ENCODE measurements at places on chromosomes 3 and 15.

DNA sequence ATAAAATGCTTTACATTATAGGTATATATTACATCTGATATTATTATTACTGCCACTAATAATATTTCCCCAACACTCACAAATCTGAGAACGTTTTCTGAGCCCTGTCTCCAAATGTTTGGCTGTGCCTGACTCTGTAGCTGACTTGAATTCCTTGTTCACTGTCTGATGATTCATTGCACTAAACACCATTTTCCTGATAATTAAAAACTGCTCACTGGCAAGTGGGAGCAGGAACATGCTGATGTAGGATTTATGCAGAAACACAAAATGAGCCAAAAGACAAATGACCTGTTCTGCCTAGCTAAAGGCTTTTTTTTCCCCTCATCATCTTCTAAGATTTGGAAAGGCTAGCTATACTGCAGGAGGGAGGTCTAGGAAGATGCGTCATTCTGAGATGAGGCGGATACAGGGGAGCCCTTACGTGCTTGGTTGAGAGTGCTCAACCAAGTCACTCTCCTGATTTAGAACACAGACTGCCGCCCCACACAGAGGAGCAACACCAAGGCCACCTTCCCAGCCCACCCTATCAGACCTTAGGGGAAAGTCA is 380.7 kb downstream of the EPHB1 start:
- no peak for DNase-seq

- no peak for DNase-seq
Measured at GRCh38 chr15:93980261-93980911, 251.0 kb upstream of the MCTP2 start.

- no peak for DNase-seq
Measured at GRCh38 chr3:64974401-64974800, 286.6 kb upstream of the ADAMTS9 start.

- no peak for DNase-seq
Measured at GRCh38 chr15:60620708-60621107, 141.8 kb upstream of the ICE2 start.

DNA sequence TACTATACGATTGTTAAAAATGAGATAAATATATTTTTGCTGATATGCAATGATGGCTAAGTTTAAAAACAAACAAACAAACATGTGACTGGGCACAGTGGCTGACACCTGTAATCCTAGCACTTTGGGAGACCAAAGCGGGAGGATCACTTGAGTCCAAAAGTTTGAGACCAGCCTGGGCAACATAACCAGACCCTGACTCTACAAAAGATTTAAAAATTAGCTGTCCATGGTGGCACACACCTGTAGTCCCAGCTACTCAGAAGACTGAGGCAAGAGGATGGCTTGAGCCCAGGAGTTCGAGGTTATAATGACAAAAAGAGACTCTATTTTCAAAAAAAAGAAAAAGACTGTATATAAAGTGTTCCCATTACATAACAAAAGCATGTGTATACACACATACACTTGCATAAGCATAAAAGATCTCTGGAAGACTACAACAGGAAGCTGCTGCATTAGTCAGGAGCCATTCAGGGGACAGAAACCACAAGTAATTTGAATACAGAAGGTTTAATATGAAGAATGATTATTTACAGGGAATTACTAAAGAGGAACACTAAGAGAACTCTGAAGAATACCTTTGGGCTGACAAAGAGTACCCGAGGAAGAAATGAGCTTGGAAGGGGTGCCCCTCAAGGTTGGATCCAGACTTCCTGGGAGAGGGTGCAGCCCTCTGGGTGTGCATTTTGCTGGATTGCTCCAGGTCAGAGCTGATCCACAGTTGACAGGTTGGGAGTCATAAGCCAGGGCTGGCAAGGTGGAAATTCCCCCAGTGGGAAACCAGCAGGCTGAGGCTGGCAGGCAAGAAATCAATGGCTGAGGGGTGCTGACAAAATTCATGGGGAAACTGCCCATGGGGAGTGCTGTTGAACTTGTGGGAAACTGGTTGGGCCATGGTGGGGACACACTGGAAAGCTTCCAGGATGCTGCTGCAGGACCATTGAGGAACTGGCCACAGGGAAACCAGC is 9.3 kb upstream of the TM4SF18 start:
- DNase-seq = no peak

- DNase-seq = no peak
Measured at GRCh38 chr15:89184357-89184756, 37.0 kb downstream of the RLBP1 start.

DNA sequence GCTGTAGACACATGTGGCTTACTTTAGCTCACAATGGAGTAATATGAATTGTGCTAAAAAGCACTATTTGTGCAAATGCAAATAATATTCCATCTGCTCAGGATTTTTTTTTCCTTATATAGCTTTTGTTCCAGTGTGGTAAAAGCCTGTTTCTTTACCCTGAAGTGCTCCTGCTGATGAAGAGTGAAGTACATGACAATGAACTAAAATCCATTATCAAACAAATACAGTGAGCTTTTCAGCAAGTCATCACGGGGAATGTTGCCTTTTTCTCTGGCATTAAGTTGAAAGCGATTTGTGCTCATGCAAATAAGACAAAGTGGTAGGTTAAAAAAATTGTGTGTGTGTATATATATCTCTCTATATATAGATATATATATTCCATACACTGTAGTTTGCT is 28.6 kb upstream of the CCDC39 start:
- DNase-seq = no peak

- DNase-seq = no peak
Measured at GRCh38 chr3:76900596-76900995, 139.3 kb upstream of the ROBO2 start.

DNA sequence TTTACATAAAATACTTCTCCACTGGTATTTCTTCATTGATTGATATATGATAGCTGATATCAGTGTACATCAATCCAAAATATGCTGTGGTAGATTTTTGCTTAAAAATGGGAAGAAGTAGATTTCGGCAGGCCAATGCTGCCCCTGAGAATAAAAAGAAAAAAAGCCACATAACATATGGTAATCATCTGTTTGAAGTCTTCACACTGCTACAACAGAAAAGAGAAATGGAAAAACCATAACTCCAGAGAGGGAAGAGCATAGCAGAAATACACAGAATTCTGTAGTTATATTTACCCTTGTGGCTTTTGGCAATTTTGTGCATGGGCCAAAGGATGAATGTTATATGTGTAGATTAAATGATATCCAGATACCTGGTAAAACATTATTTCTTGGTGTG is 143.1 kb upstream of the KCNMB2 start:
- no peak for DNase-seq

- DNase-seq = no peak
Measured at GRCh38 chr3:31482493-31483200, 50.1 kb upstream of the STT3B start.

- DNase-seq = no peak
Measured at GRCh38 chr15:52340093-52340492, 44.5 kb upstream of the MYO5C start.

DNA sequence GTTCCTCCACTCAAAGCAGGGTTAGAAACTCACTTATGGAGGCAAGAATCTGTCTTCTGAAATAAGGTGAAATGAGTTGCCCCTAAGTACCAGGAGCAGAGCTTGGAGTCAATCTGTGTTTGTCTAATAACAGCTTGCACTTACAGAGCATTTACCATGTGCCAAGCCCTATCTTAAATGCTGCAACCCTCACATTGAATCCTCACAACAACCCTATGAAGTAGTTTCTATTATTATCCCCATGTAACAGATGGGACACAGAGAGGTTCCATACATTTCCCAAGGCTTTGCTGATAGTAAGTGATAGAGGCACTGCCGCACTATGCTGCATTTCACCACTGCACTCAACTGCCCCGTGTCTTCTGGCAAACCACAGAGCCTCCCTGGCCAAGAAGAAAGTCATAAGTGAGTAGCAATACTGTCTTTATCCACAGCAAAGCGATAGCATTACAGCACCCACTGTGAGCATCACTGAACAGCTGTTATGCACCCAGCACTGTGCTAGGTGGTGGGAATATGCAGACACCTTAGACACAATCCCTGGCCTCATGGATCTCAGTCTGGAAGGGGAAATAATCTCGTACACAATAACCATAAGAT is 141.5 kb downstream of the SSR3 start:
- DNase-seq = no peak

DNA sequence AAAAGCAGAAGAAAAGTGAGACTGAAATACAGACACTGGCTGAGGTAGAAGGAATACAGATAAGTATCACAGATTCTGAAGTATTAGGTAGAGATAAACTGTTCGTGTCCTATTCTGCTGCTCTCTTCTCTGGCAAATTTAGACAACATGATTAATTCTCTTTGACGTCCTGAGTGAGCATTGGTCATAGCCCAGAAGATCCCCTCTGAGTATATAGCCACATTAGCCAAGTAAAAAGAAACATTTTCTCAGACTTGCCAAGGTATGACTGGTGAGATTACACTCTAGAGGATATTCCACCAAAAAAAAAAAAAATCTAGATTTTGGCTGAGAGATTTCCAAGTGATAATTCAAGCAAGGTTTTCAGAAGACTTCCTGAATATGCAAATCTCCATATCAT is 111.4 kb upstream of the ALCAM start:
- no peak for DNase-seq

- no peak for DNase-seq
Measured at GRCh38 chr3:187662848-187663409, 7.3 kb downstream of the SST start.

DNA sequence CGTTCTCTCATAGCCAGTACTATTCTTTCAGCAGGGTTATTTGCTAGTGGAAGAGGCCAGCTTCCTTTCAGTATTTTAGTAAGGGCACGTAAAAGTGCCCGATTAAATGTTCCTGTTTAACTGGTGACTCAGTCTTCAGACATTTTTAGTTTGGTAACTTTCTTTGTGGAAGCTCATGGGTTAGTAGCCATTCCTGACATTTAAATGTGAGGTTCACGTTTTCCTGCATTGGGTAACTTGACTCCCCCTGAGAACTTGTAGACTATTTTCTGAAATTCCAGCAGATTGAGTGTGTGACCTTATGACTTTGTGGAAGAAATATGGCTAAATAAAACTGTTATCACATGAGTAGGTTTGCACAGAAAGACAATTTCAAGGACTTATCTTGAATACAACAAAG is 16.9 kb downstream of the ABHD2 start:
- no peak for DNase-seq

DNA sequence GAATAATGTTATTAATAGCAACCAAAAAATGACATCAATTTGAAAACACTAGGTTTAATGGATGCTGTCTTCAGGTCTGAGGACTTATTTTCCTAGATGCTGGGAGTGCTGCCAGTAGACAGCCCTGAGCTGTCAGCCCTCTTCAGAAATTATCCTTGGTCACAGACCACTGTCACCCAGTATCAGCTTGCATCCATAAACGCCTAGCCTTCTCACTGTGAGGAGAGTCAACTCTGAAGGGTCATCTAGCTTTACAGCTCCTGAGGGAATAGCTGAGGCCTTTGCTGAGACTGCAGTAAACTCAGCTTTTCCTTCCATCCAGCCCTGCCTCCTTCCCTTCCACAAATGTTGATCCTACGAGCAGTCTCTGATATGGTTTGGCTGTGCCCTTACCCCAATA is 19.4 kb upstream of the MNS1 start:
- DNase-seq = no peak

GRCh38 chr15:41811432-41812195 is 16.3 kb upstream of the JMJD7 start:
- DNase-seq = peak; percentile 69

GRCh38 chr3:22981166-22981565 is 222.0 kb upstream of the UBE2E2 start:
- DNase-seq = no peak

- DNase-seq = peak; percentile 16
Measured at GRCh38 chr3:39639344-39640236, 169.8 kb upstream of the MYRIP start.

DNA sequence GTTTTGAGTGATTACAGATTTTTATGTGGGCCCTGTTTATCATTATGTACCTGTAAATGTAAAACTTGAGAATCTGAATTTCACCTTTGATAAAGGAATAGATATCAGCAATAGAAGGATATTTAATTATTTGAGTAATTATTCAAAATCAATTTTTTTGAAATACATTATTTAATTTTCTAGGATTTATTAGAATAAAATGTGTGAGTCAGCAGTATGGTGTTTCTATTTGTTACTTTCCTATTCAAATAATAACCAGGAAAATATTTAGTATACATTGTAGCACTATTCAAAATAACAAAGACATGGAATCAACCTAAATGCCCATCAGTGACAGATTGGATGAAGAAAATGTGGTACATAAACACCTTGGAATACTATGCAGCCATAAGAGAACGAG is 22.1 kb downstream of the CAPN7 start:
- no peak for DNase-seq

DNA sequence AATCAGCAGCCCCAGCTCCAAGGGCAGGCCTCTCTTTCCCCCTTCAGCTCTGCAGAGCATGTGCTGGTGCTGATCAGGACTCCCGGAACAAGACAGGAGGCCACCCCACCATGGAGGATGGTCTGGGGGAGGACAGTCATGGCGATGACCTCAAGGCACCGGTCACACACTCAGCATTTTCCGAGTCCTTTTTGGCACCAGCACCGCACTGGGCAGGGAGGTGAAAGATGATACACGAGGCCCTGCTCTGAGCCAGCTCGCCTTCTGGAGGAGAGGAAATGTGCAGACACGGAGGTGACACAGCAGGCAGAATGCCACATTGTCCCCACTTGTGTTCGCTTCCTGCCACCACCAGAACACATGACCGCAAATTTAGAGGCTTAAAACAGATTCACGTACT is 61.8 kb upstream of the SEC61A1 start:
- no peak for DNase-seq

DNA sequence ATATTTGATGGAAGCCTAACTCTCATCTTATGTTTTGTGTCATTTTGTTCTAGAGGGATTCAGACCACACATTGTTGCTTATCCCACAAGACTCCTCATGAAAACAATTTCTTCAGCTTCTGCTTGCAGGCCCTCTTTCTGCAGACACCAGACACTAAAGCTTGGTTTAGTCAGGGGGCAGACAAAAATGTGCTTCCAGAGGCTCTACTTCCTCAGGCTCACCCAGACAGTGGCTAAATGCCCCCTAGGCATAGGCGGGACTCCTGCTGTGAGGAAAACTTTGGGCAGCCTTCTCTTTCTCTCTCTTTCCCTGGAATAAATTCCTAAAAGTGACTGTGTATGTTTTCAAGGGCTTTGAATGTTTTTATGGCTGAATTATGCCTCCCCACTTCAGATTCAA is 435.4 kb upstream of the ATP11B start:
- DNase-seq = no peak

DNA sequence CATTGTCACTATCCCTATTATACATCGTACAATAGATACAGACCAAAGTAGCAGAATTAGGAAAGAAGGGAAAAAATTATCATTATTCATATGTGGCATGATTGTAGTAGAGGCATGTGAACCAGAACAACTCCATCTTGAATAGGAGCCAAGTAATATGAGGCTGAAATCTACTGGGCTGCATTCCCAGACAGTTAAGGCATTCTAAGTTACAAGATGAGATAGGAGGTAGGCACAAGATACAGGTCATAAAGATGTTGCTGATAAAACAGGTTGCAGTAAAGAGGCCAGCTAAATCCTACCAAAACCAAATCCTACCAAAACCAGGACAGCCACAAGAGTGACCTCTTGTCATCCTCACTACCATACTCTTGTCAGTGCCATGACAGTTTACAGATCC is 1035.4 kb upstream of the SEMA6D start:
- no peak for DNase-seq

Data from CD4-positive, alpha-beta T cell treated with Interferon gamma for 1 hour (primary cell).